ENCODE measurements at places on chromosomes 13 and 19. TPM values are rescaled to one million over a fixed set of nuclear protein-coding genes. Genes with fewer than 3 reads are reported as not detected.

DNA sequence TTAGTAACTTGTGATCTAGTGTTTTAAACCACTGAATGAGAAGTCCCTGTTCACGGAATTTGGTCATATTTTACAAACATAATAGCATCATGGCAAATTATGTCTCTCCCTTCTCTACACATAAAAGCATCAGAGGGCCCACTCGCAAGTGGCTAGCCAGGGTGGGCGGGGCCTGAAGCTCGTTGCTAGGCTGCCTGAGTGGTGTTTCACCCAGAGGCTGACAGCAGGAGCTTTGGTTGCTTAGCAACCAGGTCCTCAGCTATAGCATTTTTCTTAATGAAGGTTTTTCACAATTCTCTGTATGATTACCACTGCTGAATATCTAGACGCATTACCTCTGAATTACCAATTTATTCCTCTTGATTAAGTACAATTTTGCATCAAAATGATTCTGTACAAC lies 126.5 kb downstream of the NALCN start:
- DNase-seq, result no peak
- no peaks in the 10 kb centered on the region for H3K4me1 ChIP-seq
- no peak overlapping the region for H3K27ac ChIP-seq
- H3K36me3 ChIP-seq, result peaks cover 6% of the 10 kb centered on the region

SLC25A15 gene
- 6.0 TPM for total RNA-seq

- H3K27ac ChIP-seq, result no peak overlapping the region
- no peaks in the 10 kb centered on the region for H3K27me3 ChIP-seq
- H3K4me3 ChIP-seq, result no peak overlapping the region
- H3K36me3 ChIP-seq, result no peaks in the 10 kb centered on the region
- no peak for DNase-seq
- H3K4me1 ChIP-seq, result no peaks in the 10 kb centered on the region
These were observed 60.3 kb downstream of the CCDC70 start for GRCh38 chr13:51921790-51922740.

DNA sequence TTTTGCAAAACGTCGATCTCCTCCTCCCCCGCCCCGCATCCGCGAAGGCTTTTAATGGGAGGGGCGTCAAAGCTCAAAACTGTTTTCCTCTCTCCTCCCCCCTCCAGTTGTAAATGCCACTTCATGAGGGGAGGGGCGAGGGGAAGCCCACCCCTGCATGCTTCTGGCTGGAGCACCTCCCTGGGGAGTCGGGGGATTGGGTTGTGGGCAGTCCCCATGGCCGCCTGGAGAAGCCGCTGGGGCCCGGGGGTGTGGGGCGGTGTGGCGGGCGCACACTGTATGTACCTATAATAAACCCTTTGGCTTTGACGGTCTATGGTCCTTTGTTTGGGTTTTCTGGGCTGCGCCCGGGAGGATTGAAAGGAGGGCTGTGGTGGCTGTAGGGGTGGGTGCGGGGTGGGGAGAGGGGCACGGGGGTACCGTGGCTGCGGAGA lies 505 bp upstream of the SHKBP1 start:
- H3K27ac ChIP-seq, result no peak overlapping the region
- no peak for DNase-seq
- no peaks in the 10 kb centered on the region for H3K27me3 ChIP-seq

GRCh38 chr13:25233861-25234260 lies 53.4 kb downstream of the MTMR6 start:
- no peaks in the 10 kb centered on the region for H3K27me3 ChIP-seq
- no peaks in the 10 kb centered on the region for H3K36me3 ChIP-seq
- H3K4me1 ChIP-seq, result no peaks in the 10 kb centered on the region
- no peak for DNase-seq
- no peak overlapping the region for H3K27ac ChIP-seq
- H3K4me3 ChIP-seq, result no peak overlapping the region

FAM124A gene
- 8.6 TPM for total RNA-seq

DNA sequence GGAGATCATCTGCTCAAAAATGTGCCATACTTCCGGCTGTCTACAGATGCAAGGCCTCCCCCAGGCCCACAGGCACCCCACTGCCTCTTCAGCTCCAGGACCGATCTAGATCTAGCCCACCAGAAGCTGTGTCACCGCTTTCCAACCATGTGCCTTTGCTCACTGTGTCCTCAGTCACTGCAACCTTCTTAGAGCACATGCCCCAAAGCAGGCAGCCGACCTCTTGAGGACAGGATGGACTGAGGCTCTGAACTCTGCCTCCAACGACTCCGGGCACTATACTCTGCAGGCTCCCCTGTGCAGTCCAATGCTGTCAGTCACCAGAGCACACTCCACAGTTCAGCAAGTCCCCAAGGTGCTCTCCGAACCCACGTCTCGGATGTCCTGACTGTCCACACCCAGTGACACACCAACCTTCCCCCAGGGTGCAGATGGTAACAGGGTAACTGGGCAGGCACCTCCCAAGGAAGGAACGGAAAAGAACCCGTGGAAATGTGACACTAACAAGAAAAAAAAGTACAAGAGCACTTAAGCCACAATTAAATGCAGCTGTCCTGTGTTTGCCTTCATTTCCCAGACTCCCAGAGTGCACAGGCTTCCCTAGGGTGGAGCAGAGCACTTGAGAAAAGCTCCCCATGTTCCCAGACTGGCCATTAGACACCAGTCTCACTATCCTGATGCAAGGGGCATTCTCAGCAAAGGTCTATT lies 4.8 kb downstream of the STK24 start:
- H3K4me3 ChIP-seq, result no peak overlapping the region
- H3K4me1 ChIP-seq, result no peaks in the 10 kb centered on the region
- DNase-seq, result no peak
- H3K36me3 ChIP-seq, result no peaks in the 10 kb centered on the region

Data from right atrium auricular region (tissue), 2 donors.